ENCODE measurements at places on chromosomes 7 and 10.

DNA sequence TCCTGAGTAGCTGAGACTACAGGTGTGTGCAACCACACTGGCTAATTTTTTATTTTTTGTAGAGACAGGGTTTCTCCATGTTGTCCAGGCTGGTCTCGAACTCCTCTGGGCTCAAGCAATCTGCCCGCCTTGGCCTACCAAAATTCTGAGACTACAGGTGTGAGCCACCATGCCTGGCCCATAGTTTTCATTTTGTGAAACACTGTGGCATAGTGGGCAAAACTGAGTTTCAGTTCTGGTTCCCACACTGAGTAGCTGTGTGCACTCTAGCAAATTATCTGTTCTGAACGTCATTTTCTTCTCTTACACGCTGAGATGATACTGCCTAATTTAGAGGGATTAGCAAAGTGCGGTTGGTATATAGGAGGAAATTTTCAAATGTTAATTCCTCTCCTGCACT, 13.5 kb downstream of the ATP5MK start:
- DNase-seq = no peak

GRCh38 chr10:60778214-60778970, at the start of gene CDK1:
CDK1 (plus strand) TSS chr10:60778478; CDS start chr10:60780166, 1,688 bp downstream.
- peak; percentile 99 for DNase-seq

DNA sequence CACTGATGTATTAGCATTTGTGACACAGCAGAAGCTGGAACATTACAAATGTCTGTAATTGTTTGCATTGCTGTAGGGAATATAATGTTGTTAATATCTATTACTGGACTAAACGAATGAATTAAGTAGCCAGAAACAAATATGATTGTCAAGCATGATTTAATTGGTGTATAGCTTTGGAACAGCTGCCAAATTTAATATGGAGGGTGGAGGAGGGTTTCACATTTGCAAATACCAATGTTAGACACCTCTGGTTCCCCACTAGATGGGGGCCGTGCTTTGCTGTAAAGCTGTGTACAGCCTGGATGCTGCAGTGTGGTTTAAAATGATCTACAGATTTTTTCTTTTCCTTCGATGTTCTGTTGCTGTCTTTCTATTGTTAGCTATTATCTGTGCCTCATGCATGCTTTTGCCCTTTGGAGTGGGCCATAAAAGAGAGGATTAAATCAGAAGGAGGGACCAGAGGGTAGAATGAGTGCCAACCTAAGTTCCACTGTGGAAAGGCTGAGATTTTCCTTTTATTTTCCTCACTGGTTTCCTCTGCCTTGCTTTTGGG, 23.1 kb downstream of the DNAJB9 start:
- no peak for DNase-seq

- no peak for DNase-seq
Observed at GRCh38 chr7:36717586-36717985, 6.7 kb downstream of the AOAH start.

GRCh38 chr7:36291387-36292316, 98.0 kb upstream of the ANLN start:
- peak; percentile 85 for DNase-seq

Data from islet precursor cell (in vitro differentiated cells).